Type B pancreatic cell (in vitro differentiated cells): ENCODE measurements at places on chromosomes 5 and 9.

DNA sequence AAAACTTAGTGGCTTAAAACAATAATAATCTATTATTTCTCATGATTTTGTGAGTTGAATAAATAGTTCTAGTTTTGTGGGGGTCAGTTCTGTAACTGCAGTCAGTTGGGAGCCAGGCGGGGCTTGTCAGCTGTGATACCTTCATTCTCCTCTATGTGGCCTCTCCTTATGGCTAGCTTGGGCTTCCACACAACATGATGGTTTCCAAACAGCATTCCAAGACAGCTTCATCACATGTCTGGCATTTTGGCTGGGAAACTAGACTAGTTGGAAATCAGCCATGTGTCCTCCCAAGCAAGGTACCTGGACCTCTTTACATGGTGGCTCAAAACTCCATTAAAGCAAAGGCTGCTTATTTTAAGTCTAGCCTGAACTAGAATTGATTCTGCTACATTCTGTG is 61.4 kb upstream of the RANBP3L start:
- DNase-seq, result no peak

GRCh38 chr9:34341659-34342295 is 12.4 kb downstream of the NUDT2 start:
- DNase-seq, result no peak

GRCh38 chr9:4967523-4967922 is 17.5 kb upstream of the JAK2 start:
- no peak for DNase-seq

DNA sequence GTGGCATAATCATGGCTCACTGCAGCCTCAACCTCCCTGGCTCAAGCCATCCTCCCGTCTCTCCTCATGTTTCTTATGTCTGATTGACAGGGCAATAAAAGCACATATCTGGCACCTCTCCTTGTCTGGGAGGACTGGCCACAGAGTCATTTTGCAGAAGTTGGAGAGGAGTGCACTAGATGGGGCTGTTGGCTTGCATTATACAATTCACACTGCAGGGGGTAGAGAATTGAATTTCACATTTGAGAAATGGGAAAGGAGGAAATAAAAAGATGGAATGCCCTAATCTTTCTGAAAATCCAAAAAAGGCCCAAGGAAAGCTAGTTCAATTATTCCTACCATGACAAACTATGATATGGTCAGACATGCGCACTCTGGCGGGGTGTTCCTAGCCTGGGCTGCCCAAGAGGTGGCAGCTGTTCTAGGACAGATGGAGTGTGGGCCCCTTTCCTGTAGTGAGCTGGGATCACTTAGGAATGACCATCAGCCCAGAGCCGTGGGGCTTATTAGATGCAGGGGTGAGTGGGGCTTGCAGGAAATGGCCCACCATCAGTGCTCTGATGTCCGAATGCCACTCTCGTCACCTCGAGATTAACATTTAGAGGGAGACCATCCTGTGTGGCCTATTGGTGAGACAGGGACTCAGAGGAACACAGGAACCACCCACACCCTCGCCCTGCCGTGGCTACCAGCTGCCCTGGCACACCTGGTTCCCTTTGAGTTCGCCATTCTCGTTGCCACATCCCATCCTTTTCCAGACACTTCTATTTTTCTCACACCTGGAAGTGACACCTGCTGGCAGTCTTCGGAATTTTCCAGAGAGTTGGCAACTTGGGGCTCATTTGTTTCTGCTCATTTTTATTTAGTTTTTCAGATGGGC is 21.8 kb upstream of the ANKRD18A start:
- DNase-seq, result no peak

DNA sequence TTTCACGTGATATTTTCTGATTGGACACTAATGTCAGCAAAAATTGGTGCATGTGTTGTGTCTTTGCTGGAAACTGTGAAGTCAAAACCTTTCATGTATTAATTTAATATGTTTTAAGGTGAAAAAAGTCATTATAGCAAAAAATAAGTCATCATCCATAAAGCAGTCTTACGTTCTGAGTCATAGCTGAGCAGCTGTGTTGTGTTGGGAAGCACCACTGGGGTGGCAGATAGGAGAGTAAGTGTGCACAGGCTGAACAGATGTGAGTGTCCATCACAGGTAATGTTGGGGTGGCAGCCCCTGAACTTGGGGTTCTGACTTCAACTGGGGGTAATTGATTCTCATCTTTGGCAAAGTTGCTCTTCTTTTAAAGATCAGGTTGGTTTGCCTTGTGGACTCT is 156.8 kb downstream of the NXNL2 start:
- DNase-seq, result no peak
